ENCODE measurements at places on chromosomes 5 and 9.

- DNase-seq, result no peak
Observed at GRCh38 chr9:73042155-73042554, 89.3 kb upstream of the ALDH1A1 start.

- no peak for DNase-seq
Observed at GRCh38 chr5:44048276-44048984, 340.8 kb downstream of the FGF10 start.

DNA sequence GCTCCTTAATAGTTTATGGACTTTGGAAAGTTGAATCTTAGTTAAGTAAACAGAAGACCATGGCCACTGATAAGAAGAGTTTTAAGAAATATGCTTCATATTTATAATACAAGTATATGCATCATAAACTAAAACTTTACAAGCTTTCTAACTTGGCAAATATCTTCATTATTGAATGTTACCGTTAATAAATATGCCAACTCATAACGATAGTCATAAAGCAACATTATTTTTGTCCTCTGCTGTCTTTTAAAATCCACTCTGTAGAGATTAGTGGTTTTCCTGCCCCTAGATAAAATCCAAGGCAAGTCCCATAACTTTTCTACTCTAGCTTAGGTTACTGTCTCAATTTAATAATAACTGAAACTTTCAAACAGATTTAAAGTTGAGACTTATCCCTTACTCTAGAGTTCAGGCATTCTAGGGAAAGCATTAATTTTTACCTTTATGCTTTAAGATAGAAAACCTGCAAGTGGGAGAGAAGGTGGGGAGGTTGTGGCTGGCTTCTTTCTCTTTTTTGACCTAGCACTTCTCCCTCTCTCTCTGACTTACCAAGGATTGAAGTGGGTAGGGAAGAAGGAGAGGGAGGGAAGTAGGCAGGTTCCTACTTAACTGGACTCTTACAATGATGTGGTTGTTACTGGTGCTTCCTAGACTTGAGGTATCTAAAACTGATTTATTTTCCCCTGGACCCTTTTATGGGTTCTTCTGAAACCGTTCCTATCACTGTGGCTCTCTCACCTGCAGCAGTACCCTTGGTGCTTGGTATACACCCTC lies 29.6 kb downstream of the RNF145 start:
- no peak for DNase-seq

DNA sequence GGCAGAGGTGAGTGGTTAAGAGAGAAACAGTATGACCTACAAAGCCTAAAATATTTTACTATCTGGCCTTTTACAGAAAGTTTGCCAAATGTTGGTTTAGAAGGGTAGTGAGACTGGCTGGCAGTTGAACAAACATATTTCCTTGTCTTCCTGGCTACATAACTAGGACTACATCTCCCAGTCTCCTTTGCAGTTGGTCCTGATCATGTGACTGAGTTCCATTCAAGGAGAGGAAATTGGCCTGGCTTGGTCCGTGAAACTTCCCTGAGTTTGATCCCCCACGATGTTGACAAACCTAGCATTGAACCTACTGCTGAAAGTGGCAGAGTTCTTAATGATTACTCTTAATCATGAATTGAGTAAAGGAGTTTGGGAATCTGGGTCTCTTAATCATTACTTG lies 280.8 kb downstream of the SLIT3 start:
- DNase-seq, result no peak

DNA sequence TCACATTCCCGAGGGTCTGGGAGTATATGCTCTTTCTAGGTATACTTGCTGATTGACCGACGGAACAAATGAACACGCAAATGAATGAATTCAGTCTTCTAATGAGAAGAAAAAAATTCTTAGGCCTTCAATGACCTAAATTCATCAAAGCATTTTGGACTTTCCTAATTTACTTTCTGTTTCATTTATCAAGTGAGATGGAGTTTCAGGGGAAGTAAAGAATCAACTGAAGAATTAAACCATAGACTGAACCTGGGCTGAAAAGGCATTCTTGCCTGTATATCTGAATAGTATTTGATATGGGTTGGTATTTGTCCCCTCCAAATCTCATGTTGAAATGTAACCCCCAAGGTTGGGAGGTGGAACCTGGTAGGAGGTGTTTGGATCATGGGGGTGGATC lies 64.1 kb downstream of the ZFAND5 start:
- no peak for DNase-seq

GRCh38 chr5:95358848-95359247 lies 32.3 kb upstream of the FAM81B start:
- DNase-seq, result no peak

DNA sequence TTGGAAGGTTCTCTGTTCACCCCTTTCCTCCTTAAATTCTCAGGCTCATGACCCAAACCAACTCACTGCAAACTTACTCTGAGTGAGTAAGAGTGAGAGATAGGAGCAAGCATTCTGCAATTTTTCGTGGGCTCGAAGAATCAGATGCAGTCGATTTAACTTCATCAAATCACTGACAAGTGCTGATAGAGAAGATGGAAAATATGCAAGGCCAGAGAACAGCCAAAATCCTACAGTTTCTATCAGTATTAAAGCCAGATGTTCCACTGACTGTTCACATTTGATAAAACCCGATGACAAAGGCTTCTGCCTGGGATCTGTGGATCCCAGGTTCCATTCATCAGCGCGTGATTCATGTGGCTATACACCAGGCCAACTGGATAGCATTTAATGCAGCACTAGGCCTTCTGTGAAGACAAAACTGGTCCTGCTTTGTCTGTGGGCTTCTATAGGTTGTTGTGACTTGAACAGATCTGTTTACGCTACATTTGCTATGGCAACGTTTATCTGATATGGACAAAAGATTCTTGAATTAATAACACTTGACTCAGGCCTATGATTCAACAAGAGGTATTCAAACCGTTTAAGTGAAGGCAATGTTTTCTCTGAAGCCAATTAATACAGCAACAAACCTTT lies 251.2 kb downstream of the NFIB start:
- no peak for DNase-seq

DNA sequence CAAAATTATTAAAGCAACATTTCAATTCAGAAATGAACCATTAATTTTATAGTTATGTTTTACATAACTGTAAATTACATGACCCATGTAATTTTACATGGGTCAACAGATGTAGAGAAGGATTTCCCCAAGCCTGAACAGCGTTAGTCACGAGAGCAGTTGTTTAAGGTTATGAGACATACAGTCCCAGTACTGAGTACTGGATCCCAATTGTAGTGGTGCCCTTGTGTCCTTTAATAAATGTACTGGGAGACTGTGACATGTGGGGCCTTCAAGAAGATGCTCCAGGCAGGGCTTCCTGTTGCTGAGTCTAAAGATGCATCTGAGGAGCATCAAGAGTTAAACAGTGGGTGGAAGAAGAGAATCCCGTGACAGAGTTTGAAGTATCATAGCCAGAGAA lies 125.5 kb upstream of the ZNF462 start:
- no peak for DNase-seq

GRCh38 chr9:80615964-80616363 lies 1044.2 kb downstream of the TLE4 start:
- no peak for DNase-seq

DNA sequence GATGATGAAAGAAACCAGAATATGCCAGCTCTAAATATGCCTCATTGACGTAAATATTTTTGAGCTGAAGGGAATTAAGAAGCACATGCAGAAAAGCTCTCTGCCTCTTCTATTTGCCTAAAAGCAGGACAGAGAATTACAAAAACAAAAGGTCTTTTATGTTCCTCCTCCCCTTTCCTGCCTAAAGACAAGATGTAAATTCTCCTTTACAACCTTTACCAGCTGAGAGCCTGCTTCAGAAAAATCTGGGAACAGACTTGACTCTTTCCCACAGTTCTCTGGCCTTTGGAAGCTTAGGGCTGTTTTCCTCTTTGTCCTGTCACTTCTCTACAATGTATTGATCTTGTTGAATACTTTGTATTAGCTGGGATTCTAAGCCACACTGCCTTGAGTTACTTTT lies 199.7 kb downstream of the TMC1 start:
- DNase-seq, result no peak

DNA sequence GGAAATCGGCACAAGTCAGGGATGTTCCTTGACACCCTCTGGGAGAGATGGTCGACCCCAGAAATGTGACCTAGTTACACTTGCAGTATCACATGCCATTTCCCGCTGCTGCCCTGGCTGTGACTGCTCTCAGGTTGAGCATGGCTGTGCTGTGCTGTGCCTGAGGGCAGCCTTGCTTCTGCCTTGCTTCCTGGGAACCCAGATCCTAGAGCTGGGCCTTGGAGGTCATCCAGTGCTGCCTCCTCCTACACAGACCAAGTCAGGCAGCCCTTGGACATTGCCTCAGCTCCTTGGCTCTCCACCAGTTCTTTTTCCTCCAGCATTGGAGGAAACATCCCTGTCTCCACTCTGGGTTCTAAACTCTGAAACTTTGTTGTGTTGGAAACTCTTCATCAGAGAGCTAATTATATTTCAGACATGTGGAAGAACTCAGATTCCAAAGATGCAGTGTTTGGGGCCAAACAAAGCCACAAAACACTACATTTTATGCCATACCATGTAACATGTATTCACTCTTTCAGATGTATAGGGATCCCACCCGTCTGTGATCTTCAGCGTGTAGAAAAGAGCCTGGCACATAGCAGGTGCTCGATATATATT lies 6.1 kb downstream of the MAMDC2 start:
- DNase-seq, result no peak

DNA sequence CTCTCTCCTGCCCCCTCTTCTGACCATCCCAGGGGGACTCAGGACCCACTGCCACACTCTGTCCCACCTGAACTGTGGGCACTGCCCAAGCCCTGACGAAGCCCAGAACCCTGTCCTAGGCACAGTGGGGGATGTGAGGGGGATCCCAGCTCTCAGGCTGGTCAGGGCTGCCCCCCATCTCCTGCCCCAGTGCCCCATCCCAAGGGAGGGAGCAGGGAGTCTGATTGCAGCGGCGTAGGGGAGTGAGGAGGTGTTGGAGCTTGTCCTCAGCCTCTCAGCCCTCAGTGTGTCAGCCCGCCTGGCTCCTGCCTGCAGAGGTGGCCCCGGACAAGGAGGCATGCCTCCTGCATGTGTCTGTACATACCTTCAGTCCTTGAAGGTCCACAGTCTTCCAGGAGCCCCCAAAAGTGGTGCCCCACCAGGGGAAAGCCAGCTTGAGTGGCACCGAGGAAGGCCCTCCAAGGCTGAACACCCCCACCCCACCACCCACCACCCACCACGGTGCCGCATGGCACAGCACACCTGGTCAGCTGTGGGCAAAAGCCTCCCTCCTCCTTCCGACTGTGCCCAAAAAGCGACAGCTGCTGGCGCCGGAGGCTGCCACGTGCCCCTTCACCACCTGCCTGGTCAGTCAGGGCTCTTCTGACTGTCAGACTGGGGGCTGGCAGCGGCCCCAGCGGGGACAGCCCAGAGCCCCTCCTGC lies 930 bp downstream of the SARDH start:
- DNase-seq, result no peak

DNA sequence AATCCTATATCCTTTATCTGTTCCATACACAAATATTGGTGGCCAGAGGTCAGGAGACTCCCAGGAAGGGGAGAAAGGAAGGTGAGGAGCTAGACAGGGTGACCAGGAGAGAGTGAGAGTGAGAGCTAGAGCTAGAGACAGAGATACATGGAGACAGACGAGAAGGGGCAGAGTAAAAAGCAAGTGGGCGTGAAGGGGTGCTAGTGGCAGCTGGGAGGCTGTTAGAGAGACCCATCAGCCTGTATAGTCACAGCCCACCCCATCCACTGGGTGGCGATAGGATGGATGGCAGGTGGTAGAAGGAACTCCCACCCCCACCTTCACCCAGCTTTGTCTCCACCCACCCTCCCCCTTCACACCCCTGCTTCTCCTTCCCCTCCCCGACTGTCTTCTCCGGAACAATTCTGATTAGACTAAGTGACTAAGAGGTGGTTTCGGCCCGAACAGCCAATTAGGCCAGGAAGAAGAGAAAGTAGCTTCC lies 32.8 kb downstream of the PCDH1 start:
- no peak for DNase-seq

DNA sequence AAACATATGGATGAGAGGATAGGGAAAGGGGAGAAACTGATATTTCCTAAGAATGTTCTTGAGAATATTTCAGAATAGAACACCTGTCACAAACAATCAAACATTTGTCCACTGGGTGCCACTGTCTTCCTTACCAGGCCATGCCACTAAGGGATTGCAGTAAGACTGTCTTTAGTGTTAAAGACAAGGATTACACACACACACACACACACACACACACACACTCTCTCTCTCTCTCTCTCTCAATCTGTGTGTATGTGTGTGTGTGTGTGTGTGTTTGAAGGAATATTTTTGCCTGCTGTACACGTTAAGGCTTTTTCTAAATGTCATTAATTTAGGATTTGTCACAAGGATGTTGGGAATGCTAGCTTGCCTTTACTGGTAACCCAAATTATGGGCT lies 54.4 kb downstream of the CCDC192 start:
- no peak for DNase-seq

DNA sequence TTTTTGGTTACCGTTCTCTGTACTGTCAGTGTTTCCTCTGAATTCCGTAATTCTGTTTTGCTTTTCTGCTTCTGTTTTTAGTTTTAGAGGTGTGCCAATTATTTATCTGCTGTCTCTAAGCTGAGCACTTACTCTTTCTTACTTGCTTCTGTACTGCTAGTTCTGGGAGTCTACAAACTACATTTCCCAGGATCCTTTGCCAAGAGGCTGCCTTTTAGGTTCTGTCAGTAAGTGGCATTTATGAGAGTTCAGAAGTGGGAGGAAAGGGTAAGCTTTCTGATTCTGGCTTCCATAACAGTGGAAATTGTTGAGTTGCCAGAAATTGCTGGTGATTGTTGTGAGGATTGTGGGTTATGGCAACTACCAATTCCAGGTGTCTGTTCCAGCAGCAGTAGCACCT lies 102.4 kb downstream of the OSTF1 start:
- no peak for DNase-seq

- no peak for DNase-seq
Observed at GRCh38 chr9:1170918-1171317, 120.8 kb downstream of the DMRT2 start.

DNA sequence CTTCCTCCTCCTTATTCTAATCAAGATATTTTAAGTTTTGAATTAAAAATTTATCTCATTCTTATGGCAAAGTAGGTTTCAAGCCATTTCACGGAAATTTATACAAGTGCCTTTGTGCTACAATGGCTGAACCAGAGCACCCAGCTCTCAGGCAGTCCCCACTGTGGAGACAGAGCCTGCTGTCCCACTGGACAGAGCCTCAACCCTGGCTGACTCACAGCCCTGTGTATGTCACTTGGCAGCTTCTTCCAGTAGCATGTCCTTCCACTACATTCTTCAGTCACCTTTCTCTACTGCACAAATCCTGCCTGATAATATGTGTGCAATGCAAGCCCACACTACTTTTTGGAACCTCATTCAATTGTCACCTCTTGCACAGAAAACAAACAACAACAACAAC lies 253.1 kb downstream of the PDE4D start:
- no peak for DNase-seq

GRCh38 chr5:91175708-91176107 lies 207.4 kb downstream of the ARRDC3 start:
- DNase-seq, result no peak

DNA sequence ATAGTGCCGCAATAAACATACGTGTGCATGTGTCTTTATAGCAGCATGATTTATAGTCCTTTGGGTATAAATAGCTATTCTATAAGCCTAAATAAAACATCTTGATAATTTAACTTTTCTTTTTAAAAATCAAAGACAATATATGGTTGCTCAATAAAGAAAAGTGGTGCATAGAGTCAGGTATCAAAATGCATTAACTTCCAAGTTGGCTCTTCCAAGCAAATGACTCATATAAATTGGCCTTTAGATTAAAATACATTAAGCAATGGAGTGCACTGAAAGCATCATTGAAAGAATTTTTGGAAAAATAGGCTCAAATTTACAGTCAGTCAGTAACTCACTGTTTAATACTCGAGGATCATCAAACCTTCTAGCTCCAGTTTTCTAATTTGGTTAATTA lies 106.6 kb downstream of the PLCXD3 start:
- DNase-seq, result no peak
